HT-29 (cell line): ENCODE measurements at places on chromosomes 5 and 9. TPM values are rescaled to one million over a fixed set of nuclear protein-coding genes. Genes with fewer than 3 reads are reported as not detected.

GRCh38 chr5:66477596-66477995, 118.6 kb upstream of the MAST4 start:
- DNase-seq: no peak

DNA sequence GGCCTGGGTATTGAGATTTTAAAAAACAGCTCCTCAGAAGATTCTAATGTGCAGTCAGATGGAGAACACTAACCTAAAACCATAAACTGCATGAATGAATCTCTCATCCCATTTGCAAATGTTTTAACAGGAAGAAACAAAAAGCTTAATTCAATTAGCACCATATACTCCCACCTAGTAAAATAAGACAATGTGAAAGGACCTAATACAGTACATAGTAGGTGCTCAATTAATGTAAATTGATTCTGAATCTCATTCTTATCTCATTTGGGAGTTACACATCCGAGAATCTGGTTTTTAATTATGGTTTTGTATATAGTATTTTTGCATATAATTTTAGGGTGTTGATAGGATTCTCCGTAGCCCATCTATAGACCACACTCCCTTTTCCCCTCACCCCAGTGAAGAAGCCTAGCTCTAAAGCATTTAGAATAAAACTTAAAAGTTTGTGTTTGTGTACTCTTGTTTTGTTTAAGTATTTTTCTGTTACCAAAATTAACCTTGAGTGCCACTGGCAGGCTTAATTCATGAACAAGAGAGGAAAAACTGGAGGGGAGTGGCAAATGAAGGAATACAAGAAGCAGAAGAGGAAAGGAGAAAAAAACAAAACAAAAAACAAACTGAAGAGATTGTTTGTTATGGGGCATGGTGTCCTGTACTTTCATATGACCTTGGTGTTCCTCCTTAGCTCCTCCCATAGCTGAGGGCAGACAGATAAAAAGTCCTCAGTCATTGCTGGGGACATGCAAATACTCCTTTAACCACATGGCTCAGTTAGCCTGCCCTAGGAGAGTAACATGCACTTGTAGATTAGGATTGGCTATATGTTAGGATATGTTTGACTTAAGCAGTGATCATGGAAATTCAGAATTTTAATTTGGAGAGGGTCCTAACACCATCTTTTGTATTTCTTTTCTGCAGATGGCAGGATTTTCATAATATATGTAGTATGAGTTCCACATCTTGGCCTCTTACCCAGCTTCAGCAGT, 1.2 kb downstream of the RNF14 start:
- peak; percentile 10 for DNase-seq

GRCh38 chr5:140024928-140025327, 18.2 kb downstream of the NRG2 start:
- no peak for DNase-seq

- DNase-seq: no peak
Measured at GRCh38 chr9:99286536-99286935, 64.5 kb downstream of the SEC61B start.

- no peak for DNase-seq
Measured at GRCh38 chr5:122263352-122264030, 48.5 kb upstream of the SNCAIP start.

- peak; percentile 38 for DNase-seq
Measured at GRCh38 chr5:76805821-76806505, 12.9 kb upstream of the F2RL1 start.

DNA sequence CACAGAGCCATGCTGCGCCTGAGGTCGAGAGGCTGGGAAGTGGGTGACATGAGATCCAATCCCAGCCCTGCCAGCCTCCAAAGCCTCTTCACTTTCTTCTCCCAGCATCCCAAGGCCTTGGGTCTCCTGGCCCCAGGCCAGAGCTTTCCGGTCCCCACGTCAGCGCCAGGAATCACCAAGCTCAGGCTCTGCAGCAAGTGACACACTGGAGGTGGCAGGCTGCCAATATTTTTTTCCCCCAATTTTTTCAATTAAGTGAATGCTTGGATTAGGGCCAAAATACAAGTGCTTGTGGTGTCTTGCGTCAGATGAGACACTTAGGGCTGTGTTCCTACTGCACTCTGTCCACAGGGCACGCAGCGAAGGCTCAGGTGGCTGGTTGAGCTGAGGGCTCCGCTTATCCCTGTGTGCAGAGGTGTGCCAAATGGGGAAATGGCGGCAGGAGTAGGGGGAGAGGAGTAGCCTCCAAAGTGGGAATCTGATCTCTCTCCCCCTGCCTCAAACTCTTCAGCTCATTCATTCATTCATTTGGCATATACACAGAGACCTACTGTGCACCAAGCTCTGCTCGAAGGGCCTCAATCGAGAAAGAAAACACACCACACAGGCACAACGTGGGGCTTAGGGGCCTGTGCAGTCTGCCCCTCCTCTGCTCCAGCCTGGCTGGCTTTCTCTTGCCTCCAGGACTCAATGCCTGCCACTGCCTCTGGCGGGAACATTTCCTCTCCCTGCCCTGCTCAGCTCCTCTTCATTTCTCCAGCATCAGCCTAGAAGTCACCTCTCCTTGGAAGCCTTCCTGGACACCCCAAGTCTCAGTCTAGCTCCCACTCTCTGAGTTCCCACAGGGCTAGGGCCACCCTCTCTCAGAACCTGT, 16.6 kb downstream of the SH3PXD2B start:
- DNase-seq: peak; percentile 68

GRCh38 chr9:109640580-109641371, 139.2 kb upstream of the PALM2AKAP2 start:
- DNase-seq: no peak

GRCh38 chr5:96927008-96927407, 8.9 kb upstream of the LNPEP start:
- no peak for DNase-seq

- no peak for DNase-seq
Measured at GRCh38 chr5:89601880-89602279, 718.9 kb upstream of the MEF2C start.

DNA sequence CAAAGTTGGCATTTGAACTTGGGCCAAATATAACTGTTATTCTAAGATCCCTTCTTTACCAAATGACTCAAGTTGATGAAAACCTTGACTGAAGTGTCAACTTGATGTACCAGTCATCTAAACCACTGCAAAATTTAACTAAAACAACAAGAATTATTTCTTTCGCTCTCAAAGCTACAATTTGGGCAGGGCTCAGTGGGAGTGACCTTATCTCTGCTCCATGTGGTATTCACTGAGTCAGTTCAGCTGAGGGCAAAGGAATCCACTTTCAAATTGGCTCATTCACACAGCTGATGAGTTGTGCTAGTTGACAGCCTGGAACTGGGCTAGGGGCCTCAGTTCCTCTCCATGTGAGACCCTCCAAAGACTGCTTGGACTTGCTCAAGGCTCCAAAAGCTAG, 166.3 kb downstream of the RORB start:
- no peak for DNase-seq

DNA sequence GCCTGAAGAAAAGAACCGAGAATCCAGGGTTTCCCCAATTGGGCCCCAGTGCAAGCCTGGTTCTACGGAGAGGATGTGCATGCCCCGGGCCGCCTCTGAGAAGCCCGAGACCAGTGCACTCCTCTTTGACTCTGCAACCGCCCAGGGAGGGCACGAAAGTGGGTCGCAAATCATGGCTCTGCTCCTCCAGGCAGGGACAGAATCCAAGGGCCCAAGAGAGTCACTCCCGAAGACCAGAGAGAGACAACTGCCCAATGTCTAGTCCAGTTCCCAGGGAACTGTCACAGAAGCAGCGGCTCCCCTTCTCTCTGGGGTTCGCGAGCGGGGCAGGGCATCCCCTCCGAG, 107.8 kb downstream of the PSD2 start:
- no peak for DNase-seq

- no peak for DNase-seq
Measured at GRCh38 chr9:122944960-122945888, 4.4 kb downstream of the RABGAP1 start.

DNA sequence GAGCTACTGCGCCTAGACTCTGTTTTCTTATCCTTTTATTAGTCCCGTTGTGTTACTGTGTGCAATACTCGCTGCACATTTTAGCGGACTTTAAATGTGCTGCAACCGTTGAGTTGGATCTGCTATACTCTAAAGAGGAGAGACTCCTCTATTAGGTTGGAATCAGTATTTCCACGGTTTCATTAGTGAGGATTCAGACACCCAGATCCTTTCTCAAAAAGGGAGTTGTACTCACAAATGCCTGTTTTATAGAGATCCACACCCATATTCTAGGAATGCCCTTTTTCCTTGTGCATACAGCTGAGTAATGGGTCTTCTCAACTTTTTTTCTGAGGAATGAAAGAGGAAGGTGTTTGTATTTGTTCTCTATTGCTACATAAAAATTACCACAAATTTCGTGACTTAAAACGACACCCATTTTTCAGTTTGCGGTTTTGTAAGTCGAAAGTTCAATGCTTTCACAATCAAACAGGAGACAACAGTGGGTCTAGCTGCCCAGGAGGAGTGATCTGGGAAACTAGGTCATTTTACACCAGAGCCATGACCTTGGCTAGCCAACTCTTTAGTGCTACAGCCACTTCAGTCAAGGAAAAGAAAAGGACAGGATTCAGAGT, 52.8 kb upstream of the SLC44A1 start:
- peak; percentile 19 for DNase-seq

DNA sequence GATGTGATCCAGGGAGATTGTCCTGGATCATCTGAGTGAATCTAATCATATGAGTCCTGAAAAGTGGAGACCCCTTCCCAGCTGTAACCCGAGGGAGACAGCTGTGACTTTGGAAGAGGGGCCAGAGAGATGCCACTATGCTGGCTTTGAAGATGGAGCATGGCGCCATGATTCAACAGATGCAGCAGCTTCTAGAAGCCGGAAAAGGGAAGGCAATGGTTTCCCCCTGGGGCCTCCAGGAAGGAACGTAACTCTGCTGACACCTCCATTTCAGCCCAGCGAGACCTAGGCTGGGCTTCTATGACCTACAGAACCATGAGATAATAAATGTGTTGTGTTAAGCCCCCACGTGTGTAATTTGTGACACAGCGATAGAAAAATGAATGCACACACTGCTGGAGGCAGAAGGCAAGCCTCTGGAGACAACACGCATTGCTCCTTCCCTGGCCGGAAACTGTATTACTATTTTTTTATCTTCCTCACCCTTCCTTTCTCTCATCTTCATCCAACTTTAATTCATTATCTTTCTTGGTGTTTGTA, 16.6 kb upstream of the SARDH start:
- DNase-seq: no peak

DNA sequence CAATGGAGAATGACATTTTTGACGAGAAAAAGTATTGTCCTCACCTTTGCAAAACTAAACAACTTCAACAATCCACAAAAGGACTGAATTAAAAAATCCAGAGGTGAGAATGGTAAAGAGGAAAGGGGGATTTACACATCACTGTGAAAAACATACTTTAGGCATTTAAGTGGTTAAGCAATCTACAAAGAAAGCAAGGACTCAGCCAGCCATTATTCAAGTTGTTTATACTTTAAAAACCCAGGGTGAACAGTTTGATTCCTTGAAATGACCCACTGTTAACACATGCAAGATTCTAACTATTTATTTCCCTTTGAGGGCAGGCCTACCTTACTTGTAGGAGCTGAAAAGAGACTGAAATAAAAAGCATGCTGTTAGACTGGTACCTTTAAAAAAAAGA, 29.3 kb downstream of the TUT7 start:
- DNase-seq: no peak

DNA sequence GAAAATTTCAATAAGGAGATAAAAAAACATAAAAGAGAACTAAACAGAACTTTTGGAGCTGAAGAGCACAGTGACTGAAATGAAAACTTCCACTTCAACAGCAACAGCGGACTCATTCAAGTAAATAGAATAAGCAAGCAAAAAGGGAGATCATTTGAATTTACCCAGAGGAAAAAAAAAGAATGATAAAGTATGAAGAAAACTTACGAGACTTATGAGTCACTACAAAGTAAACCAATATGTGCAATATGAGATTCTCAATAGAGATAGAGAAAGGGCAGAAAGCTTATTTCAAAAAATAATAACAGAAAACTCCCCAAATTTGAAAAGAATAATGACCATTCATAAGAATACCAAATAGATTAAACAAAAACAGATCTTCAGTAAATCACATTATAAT, 1605.7 kb upstream of the CDH6 start:
- no peak for DNase-seq

DNA sequence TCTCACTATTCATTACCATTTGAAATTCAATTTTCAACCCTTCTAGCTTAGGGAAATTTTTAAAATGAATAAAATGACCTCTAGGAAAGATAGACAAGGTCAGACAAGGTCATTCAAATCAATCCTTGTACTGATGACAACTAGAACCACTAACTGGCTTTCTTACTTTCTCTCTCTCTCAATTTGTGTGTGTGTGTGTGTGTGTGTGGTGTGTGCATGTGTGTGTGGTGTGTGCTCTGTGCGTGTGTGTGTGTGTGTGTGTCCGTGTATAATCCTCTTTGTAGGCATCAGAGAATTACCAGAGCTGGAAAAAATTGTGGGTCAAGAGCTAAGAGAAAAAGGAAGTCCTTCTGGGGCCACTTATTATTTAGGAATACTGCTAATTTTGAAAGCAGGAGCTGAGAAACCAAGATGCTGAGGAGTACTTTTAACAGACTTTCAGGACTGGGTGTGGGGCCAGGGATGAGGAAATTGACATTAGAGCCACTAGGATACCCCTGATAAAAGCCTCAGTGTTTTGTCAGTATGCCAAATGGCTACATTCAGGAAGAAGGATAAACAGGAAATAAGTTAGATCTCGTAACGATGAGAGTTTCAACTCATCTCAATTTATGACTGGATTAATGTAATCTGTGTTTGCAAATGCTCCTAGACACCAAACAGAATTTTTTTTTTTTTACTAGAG, 723.3 kb downstream of the CETN3 start:
- DNase-seq: no peak

GRCh38 chr9:97830884-97831829, 21.9 kb upstream of the FOXE1 start:
- no peak for DNase-seq

Gene LRRC70
- total RNA-seq: 0.33 and 0.50 TPM in 2 replicates

Gene MAMDC4
- 14.9 and 29.8 TPM in 2 replicates for total RNA-seq

Gene POLK
- total RNA-seq: 3.8 and 4.3 TPM in 2 replicates

Gene C5orf63
- total RNA-seq: 4.4 and 8.1 TPM in 2 replicates

Gene ENDOG
- 52.1 and 70.8 TPM in 2 replicates for total RNA-seq

Gene C1QTNF2
- total RNA-seq: 0.18 TPM in 1 of 2 replicates, not detected in the other

Gene BHMT
- total RNA-seq: not detected in 2 replicates

Gene SLC4A9
- 0.08 and 0.86 TPM in 2 replicates for total RNA-seq
